Stimulated activated CD4-positive, alpha-beta T cell treated with anti-CD3 and anti-CD28 coated beads, Interleukin-1b, Interleukin-23, amount 100 ng/mL, for 1 hour (primary cell): ENCODE measurements at places on chromosomes 5 and 9.

- DNase-seq: no peak
Measured at GRCh38 chr9:116589392-116590354, 97.4 kb upstream of the TRIM32 start.

DNA sequence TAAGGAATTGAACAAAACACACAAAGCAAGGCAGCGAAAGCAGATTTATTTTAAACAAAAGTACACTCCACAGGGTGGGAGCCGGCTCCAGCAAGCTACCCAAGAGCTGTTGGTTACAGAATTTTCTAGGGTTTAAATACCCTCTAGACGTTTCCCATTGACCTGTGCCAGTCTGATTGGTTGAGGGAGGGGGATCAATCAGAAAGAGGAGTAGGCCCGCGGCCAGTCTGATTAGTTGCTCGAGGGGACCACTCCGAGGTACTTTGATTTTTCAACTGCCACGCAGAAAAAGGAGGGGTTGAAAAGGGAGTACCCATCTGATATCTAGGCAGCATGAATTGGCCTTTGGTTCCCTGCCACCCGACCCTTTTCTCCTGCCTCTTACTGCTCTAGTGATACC is 998 bp downstream of the SRP19 start:
- DNase-seq: no peak

DNA sequence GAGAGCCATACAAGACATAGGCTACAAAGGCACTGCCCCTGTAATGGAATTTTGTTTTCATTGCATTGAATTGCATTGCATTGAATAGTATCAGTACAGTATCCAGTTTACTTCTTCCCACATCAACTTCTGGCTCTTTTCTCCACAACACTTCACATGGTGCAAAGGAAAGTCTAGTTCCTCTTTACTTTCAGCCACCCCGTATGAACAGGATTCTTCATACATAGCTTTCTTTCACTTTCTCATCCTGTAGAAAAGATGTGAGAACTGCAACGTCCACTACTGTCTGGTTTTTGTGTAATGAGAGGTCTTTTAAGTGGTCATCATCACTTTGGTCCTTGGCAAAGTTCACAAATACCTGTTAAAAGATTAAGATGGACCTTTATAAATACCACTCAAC is 20.2 kb downstream of the NIPSNAP3B start:
- no peak for DNase-seq

- no peak for DNase-seq
Measured at GRCh38 chr5:8897316-8897715, 648.6 kb downstream of the SEMA5A start.

GRCh38 chr9:38720083-38720745 is at the start of gene FAM240B:
Gene FAM240B (minus strand): TSS chr9:38720133. CDS start chr9:38703999, 16,134 bp downstream.
- DNase-seq: no peak

GRCh38 chr9:76756268-76756640 is 8.0 kb upstream of the PCA3 start:
- DNase-seq: no peak

GRCh38 chr5:181271081-181271480 is 10.1 kb upstream of the TRIM52 start:
- DNase-seq: no peak

DNA sequence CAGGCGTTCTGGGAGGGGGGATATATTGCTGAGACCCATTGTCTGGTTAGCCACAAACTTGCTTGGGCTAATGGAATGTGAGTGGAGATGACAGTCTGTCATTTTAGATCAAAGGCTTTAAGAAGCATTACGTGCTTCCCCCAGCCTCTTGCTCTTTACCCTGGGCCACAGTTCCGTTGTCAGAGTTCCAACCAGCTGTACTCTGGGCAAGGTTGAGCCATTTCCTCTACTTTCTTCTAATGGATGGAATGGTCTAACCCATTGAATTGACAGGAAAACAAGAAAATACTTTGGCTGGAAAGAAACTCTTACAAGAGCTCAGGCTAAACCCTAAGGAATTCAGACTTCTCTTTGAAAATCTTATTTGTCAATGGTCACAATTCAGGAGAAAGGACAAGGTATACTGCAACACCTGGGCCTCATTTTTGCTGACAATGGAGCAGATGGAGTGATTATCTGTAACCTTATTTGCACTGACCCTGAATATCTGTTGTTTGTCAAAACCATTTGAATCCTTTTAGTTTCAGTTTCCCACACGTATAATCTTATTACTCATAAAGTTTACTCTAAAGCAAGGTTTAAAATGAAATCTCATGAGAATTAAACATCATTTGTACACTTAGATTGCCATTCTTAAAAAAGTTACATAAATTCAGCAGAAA is 231.4 kb downstream of the PDE4D start:
- DNase-seq: no peak

- DNase-seq: no peak
Measured at GRCh38 chr5:115467628-115468027, 76.9 kb downstream of the FEM1C start.

- no peak for DNase-seq
Measured at GRCh38 chr9:20032413-20033006, 243.7 kb upstream of the SLC24A2 start.

DNA sequence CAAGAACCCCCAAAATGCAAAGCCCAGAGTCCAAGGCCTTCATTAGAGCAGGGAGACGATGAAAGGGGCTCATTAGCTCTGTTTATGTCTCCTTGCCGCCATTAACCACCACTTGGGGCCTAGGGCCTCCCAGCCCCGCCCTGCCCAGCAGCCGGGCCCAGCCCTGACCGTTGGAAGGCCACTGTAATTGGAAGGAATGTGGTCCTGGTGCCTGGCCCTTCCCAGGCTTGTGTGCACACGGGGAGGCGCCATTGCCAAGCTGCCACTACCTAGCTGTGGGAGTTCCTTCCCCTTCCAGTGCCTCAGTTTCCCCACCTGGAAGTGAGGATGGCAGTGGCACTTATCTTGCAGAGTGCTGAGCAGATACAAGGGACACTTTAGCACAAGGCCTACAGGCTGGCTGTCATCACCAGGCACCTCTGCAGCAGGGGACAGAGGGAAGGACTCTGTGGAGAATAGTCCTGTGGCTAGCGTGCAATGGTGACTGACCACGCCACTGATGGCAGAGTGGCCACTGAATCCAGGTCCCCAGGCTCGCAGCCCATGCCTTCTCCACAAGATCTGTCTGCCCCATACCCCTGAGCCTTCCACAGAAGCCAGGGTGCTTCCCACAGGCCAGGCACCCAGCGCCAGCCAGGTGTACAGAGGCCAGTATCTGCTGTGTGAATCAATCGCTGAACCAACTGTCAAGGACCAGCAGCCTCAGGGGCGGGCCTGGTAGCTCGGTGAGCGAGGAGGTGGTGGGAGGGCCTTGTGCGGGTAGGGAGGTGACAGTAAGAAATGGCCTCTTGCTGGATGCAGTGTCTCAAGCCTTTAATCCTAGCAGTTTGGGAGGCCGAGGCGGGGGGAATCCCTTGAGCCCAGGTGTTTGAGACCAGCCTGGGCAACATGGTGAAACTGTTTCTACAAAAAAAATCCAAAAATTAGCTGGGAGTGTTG is 20.8 kb downstream of the GBGT1 start:
- no peak for DNase-seq

- no peak for DNase-seq
Measured at GRCh38 chr5:131218392-131218791, 45.5 kb upstream of the CDC42SE2 start.

DNA sequence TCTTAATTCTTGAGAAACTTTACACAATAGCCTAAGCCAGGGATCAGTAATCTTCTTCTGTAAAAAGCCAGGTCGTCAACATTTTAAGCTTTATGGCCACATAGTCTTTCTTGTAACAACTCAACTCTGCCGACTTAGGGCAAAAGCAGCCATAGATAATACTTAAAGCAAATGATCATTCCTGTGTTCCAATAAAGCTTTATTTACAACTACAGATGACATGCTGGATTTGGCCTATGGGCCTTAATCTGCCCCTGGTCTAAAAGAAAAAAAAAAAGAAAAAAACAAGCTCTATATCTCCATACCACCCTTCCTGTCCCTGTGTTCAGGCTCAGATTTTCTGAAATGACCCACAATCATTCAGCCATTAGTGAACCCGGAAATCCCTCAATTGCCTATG is 220.3 kb downstream of the ENC1 start:
- no peak for DNase-seq

GRCh38 chr5:56668996-56669395 is 146.4 kb upstream of the MAP3K1 start:
- no peak for DNase-seq

- no peak for DNase-seq
Measured at GRCh38 chr9:131484560-131485185, 18.0 kb upstream of the POMT1 start.

DNA sequence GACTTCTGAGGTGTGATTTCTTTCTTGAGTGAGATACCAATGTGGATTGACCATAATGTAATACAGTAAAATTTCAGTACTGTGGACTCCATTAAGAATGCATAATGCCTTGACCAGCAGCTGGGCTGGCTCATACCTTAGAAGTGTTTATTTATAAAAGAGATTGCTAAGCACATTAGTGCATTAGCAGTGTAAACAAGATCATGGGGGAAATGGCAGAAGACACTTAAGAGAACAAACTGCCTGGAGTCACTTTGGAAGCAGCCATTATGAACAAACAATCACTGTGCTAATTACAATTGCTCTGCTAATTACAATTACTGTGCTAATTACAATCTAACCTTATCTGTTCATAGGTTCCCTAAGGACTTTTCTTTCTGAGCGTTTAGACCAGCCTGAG is 104.2 kb downstream of the TRIM32 start:
- no peak for DNase-seq

DNA sequence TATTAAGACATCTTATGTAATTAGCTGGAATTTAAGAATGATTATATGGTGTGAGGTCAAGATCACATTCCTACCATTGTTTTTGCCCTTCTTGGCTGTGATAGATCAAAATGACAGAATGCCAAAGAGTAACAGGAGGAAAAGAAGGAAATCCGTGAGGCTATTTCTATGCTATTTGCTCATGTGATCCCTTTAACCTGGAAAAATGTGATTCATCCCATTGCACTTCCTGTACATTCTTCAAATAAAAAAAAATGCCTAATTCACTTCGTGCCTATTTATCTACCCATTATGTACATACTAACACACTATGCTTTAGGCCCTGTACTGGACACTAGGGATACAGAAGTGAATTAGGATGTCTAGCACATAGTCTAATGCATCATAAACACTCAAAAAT is 154.1 kb upstream of the PAPPA start:
- DNase-seq: no peak

DNA sequence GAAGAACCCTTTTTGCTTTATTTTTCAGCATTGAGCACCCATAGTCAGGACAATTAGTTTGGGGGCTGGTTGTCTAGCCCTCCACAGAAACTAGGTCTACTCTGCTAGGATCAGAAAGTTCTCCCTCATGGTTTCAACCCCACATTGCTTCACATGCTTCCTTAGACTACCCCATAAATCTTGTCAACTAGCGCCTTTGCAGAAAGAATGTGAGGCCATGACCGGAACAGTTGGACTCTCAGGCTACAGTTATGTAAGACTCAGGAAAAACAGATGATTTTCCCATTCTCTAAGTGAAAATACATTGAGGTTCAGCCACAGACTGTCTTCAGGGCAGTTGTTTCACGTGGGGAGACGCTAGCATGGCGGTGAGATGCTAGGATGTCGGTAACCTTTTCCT is 255.6 kb downstream of the NR3C1 start:
- DNase-seq: no peak

GRCh38 chr5:28397502-28397941 is 1359.1 kb upstream of the CDH9 start:
- DNase-seq: no peak

GRCh38 chr5:114789773-114790402 is 379.8 kb downstream of the TRIM36 start:
- no peak for DNase-seq

- DNase-seq: no peak
Measured at GRCh38 chr9:36623280-36623679, 50.6 kb downstream of the MELK start.

DNA sequence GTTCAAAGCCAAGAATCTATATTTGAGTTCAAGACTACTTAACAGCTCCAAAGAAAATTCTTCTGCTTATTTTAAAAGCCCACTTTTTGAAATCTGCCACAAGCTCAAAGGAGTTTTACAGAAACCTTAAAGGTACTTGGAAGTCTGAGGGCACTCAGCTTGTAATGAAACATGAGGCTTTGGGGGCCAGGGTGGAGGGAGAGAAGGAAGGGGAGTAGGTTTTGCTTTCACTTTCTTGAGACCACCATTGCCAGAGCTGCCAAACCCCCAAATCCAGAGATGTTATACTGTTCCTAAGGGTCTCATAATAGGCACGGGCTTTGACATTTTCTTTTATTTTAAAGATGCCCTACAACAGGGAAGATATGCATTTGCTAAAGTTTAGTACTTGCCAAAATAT is 42.6 kb upstream of the TNFAIP8 start:
- no peak for DNase-seq

- no peak for DNase-seq
Measured at GRCh38 chr5:57836921-57837320, 354.3 kb upstream of the ACTBL2 start.

GRCh38 chr5:124398460-124398859 is 348.0 kb downstream of the ZNF608 start:
- no peak for DNase-seq

GRCh38 chr5:177099422-177100093 is 12.8 kb downstream of the FGFR4 start:
- no peak for DNase-seq
